ENCODE measurements at places on chromosomes 1 and 21.

- DNase-seq: no peak
These were observed 90.7 kb downstream of the TNFSF18 start for GRCh38 chr1:172960019-172960418.

GRCh38 chr1:110338309-110338885, 780 bp upstream of the RBM15 start:
- DNase-seq: no peak

- no peak for DNase-seq
These were observed 32.4 kb upstream of the CEP350 start for GRCh38 chr1:179921981-179922872.

DNA sequence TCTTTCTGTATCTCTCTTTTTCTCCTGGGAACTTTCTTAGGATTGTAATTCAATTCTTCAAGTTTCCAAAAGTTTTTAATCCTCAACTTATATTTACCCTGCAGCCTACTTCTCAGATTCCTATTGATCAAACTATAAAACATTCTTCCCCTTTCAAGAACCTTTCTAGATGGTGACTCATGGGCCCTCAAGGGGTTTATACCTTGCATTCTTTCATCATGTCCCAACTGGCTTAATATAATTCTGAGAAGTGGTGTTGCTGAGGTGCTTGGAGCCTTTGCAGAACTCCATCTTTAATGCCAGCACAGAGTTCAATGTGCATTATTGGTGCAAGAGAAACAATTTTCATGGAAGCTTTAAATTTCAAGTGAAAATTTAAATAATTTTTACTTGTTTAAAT, 273.4 kb downstream of the VAV3 start:
- DNase-seq: no peak

DNA sequence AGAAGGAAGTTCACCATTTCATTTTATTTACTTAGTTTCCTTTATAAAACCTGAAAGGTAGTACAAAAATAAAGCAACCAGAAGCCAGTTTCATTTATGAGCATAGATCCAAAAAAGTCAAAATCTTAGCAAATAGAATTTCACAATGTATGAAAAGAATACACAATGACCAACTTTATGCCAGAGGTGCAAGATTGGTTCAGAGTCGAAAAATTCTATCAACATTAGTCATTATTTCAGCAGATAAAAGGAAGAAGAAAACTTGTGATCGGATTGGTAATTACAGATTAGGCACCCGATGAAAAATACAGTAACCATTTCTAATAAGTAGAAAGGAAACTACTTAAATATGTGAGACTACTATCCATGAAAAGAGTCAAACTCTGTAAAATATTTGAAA, 89.1 kb downstream of the ITSN1 start:
- DNase-seq: no peak

- DNase-seq: no peak
These were observed 361 bp upstream of the LMX1A start for GRCh38 chr1:165356876-165357275.

DNA sequence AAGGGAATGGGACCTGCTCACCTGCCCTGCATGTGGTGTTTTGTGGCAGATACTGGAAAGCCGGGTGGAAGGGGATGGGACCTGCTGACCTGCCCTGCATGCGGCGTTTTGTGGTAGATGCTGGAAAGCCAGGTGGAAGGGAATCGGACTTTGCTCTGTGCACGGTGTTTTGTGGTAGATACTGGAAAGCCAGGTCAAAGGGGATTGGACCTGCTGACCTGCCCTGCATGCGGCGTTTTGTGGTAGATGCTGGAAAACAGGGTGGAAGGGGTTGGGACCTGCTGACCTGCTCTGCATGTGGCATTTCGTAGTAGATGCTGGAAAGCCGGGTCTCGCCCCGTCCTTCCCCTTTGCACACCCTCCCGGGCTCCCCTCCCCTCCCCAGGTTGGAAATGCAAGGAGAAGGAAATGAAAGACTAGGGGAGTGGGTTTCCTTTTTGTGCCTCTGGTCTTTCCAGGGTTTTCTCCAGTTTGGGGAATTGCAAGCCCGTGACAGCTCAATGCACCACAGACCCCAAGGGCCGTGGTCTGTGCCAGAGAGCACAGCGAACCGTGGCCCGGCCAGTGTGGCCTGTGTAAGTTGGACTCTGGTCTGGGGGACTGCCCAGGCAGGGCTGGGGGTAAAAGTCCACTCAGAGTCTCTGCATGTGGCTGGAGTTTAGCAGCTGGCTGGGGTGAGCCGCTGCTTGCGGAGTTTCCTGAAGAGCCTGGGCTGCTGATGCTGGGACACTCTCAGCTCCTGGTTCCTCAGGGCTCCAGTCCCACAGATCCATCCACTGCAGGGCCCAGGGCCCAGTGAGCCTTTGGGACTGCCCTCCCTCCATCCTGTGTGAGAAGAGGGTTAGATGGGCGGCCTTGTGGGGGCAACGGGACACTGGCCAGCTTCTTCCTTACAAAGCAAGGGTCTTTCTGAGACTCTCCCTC, 105.5 kb downstream of the CRYAA start:
- DNase-seq: no peak

- DNase-seq: no peak
These were observed 21.5 kb upstream of the LYST start for GRCh38 chr1:235888119-235888643.

GRCh38 chr1:43947061-43947873, 517 bp downstream of the IPO13 start:
- no peak for DNase-seq

DNA sequence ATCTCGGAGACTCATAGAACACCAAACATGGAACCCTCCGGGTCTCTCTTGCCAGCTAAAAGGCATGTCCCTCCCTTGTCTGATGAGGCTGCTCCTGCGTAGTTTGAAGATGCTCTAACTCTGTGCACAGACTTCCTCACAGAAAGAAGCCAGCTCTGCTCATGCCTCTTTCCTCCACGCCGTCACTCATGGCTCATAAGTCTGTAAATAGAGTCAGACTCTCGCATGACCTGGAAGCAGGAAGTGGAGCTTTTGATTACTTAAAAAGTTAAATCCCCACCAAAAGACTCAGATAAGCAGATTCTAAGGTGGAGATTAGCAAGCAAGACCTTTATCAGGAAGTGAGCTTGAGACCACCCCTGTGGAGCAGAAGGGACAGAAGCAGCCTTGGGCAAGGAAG, 171.6 kb downstream of the TRIM33 start:
- no peak for DNase-seq

DNA sequence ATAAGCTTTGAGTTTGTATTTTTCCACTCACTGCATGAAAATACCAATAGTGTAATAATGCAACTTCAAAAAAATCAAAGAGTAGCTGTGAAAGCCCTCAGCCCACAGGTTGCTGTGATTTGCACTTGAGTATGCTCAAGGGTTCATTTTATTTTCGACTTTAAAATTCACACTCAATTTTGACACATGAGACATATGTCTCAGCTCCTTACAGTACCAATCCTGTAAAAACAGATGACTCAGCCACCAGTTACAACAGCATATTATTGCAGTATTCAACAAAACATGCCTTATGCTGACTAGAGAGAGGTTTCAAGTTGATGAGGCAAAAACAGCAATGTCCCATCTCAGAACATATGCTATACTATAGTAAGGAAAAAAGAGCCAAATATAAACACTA, 66.1 kb downstream of the CYYR1 start:
- no peak for DNase-seq

DNA sequence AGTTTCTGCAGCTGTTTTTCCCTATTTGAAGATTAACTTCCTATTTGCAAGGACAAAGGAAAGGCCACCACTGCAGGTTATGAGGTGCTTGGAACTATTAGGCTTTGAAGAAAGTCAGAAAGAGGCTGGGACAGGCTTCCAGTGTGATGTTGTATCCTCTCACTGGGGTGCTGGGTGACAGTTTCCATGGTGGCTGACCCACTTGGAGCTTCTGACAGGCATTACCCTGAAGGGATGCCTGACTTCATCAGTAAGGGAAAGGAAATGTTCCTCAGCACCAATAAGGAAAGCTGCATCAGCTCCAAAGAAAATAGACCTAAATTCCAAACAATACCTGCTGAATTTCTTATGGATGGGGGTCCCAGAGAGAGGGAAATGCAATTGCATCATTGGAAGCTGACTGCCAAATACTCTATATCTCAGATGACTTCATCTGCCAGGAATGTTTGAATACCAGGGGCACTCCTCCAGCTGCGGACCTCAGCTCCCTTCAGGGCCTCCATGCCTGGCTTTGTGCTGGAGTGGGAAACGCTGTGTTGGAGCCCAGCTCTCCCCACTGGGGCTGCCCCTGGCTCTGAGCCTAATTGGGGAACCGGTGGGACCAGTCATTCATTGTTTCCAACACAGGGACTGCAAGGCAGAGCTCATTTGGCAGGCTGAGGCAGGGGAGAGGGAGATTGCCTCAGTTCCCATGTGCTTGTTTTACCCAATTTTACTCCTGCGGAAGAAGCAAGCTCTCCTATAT, 76.6 kb downstream of the RGL1 start:
- DNase-seq: peak; percentile 84

DNA sequence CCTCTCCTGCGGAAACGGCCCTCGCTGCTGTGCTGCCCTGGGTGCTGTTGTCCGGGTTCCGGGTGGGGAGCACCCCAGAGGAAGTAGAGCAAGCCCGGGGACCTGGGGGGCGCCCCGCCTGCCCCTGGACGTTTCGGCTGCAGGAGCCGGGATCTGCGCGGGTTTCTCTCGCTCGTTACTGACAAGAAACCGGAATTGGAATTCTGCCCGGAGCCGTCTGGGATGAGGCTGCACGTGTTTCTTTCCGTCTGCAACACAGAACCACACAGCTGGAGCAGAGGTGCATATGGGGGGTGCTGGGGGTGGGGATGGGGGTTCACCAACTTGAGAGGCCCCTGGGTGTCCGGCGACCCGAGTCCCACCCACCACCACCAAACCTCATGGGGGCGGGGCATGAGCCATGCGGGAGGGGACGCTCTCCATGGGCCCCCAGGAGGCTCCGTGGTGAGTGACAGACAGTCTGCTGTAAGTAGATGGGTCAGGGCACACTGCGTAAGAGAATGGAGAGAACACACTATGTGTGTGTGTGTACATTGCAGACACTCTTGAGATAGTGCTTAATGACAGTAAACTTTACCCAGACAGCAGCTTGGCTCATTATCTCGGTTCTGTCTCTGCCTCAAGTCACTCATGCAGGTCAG, 261.4 kb upstream of the C1orf174 start:
- DNase-seq: no peak

DNA sequence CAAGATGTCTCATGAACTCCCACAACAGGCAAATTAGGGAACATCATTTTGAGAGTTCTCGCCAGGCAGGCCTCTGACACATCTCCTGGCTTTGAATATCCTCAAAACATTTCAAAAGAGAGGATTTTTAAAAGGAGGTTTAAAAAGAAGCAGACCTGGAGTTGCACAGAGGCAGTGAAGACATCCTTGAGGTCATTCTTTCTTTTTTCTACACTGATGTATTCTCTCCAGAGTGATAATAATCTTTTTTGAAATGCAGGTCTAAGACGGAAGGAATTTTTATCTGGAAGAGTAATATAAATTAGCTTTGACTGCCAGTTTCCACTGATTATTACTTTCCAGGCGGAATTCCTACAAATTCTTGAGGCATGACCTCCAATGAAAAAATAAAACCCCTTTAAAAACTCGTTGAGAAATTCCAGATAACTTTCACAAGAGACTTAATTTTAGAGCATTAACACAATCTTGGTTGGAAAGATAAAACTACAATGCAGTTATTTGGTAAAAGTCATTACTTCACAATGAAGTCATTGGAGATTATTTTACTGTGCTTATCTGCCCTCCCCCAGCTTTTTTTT, 125.0 kb downstream of the LYPLAL1 start:
- peak; percentile 46 for DNase-seq

DNA sequence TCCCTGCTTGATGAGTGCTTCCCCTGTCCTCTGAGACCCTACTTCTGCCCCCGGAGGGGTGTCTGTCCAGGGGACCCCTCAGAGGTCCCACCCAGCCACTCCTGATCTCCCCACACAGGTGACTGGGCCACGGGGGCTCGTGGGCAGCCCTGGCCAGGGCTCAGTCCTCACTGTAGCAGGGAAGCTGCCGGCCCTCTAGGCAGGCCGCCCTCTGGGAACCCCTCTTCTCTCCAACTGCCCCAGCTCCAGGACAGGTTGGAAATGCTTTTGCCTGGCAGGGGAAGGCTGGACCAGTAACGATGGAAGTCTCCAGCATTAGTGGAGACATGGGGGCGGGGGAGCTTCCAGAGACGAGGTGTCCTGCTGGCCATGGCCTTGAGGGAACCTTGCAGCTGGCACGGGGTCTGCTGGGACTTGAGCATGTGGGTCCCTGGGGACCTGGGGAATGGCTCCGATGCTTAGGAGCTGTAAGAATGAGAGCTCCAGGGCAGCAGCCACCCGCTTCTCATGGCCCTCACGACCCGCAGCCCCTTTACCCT, 3.1 kb upstream of the FNDC10 start:
- DNase-seq: no peak

GRCh38 chr1:2495026-2495425, 18.9 kb downstream of the PLCH2 start:
- no peak for DNase-seq

DNA sequence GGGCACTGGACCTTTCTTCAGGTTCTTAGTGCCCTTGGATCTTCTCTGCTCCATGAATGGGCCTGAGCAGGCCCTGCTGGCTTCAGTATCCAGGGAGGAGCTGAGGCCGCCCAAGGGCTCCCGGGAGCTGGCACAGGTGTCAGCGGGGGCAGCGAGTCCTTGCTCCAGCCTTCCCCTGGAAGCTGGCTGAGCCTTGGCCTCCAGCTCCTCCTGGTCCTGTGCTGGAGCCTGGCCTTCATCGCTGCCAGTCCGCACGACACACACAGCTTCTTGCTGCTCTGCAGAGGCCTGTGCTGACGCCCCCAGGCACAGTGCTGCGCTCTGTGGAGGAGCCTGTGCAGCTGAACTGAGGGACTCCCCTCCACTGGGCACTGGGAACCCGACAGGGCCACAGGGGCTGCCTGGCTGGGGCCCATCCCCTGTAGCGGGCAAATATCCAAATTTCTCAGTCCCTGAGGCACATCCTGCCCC, 1.7 kb downstream of the SPOCD1 start:
- no peak for DNase-seq

DNA sequence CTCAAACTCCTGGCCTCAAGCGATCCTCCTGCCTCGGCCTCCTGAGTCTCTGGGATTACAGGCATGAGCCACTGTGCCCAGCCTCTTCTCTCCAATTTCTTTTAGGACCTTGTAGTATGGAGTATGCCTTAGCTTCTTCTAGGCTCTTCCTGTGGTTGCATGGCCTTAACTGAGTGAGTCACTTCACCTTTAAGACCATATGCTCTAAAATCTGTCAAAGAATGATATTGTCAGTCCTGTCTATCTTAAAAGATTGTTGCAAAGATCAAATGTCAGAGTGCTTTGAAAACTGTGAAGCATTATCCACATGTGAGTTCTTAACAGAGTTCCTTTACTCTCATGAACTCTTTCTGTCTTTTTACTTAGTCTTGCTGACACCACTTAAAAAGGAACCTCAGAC, 37.2 kb downstream of the ATP2B4 start:
- DNase-seq: no peak

DNA sequence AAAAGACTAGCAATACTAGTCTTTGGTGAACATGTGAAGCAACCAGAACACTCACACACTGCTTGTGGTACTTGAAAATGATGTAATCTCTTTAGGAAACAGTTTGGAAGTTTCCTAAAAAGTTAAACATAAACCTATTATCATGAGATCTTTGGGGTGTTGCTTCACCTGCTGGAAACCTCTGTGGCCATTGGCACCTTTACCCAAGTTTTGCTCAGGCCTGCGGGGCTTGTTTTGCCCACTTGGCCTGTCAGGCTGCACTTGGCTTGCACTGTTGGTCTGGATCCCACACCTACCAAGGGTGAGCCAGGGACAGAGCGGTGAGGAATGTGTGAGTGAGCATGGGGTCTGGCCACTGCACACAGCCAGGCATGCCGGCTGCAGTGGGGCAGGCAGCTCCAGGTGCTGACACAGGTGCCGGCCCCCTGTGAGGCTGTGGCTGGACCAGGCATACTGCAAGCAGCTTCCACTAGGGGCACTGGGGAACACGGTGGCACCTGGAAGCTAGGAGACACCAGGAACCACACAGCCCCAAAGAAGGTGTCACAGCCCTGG, 14.4 kb upstream of the FNBP1L start:
- no peak for DNase-seq
